ENCODE measurements at places on chromosomes 2 and 18.
A peak's percentile ranks its signal among the peaks of the same experiment; 100 is the strongest.

GRCh38 chr2:168552450-168552856 lies 96.4 kb downstream of the CERS6 start:
- no peaks in the 10 kb centered on the region for H3K27me3 ChIP-seq
- H3K36me3 ChIP-seq, result no peaks in the 10 kb centered on the region
- H3K27ac ChIP-seq, result no peak overlapping the region
- DNase-seq, result no peak
- H3K4me1 ChIP-seq, result peaks cover 5% of the 10 kb centered on the region

DNA sequence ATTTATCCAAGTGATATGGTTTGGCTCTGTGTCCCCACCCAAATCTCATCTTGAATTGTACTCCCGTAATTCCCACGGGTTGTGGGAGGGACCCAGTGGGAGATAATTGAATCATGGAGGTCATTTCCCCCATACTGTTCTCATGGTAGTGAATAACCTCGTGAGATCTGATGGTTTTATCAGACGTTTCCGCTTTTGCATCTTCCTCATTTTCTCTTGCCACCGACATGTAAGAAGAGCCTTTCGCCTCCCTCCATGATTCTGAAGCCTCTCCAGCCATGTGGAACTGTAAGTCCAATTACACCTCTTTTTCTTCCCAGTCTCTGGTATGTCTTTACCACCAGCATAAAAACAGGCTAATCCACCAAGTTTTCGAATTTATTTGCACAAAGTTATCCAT lies 20.3 kb upstream of the CHST10 start:
- H3K27ac ChIP-seq, result no peak overlapping the region
- no peaks in the 10 kb centered on the region for H3K27me3 ChIP-seq
- H3K4me3 ChIP-seq, result no peak overlapping the region
- DNase-seq, result no peak
- no peaks in the 10 kb centered on the region for H3K4me1 ChIP-seq

DNA sequence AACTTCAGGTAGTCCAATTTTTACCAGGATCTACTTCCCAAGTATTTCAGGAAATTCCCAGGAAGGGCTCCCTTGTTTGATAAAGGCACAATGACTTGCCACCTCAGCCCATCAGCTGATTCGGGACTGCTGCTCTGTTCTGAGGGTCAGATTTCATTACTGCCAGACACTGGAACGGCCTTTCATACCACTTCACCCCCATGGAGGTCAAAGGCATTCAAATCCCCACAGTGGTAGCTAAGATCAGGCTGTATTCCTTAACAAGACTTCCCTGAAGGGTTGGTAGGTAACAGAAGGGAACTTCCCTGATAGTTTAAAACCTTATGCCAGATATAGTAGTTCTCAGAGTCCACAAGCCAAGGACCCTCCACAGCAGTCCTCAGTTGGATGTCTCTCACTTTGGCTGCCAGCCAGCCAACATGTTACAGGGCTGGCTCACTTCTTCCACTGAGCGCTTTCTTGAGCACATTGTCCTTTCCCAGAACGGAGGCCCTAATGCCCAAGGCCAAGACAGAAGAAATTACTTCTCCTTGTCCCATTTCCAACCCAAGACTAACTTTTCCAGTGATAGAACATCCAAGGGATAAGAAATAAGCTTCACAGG lies 40.0 kb upstream of the GLS start:
- no peaks in the 10 kb centered on the region for H3K27me3 ChIP-seq
- H3K27ac ChIP-seq, result no peak overlapping the region
- DNase-seq, result no peak
- no peaks in the 10 kb centered on the region for H3K36me3 ChIP-seq
- no peak overlapping the region for H3K4me3 ChIP-seq

DNA sequence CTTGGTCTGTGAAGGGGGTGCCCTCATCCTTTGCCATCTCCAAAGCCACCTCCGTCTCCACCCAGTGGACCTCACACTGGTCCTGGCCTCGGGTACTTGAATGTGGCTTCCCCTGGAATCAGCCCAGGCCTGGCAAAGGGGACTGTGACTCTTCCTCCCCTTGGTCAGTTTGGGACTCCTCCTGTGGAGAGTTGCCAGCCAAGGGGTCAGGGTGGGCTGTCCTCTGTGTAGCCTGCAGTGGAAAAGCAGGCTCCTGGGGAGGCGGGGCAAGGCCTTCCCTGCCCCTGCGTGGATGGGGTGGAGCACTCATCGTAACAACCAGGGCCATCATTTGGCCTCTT lies 59.8 kb downstream of the INHBB start:
- no peak for DNase-seq
- no peaks in the 10 kb centered on the region for H3K4me1 ChIP-seq
- no peaks in the 10 kb centered on the region for H3K36me3 ChIP-seq
- no peak overlapping the region for H3K4me3 ChIP-seq

DNA sequence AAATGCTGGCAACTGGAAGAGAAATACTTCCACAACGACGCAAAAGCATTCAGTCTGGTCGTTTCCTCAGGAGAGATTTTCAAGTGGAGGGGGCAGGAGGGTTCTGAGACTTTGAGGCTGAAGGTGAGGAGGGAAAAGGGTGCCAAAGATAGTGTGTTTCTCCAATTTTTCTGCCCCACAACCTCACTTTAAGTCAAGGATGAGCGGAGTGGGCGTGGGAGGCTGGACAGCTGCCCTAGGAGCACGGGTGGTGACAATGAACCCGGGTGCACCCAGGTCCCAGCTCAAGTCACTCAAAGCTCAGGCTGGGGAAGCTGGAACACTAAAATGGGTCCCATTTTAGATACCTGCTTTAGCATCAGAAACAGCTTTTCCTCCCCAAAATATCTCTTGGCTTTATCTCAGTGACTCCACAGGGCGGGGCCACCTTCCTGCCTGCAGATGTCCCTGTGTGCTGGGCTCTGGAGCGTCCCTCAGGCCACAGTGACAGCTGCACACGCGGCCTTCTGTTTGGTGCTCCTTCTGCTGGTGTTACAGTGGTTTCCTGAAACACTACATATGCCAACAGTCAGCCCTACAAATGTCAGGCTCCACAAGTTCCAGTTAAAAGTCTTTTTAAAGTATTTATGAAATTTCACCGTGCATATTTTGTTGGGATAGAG lies 1.4 kb upstream of the MBP start:
- peak overlapping the region; percentile 58 for H3K27ac ChIP-seq
- DNase-seq, result no peak
- H3K36me3 ChIP-seq, result no peaks in the 10 kb centered on the region
- H3K4me1 ChIP-seq, result peaks cover 71% of the 10 kb centered on the region
- H3K27me3 ChIP-seq, result peaks cover 5% of the 10 kb centered on the region

- H3K36me3 ChIP-seq, result no peaks in the 10 kb centered on the region
- H3K27me3 ChIP-seq, result no peaks in the 10 kb centered on the region
- H3K4me1 ChIP-seq, result no peaks in the 10 kb centered on the region
- no peak overlapping the region for H3K27ac ChIP-seq
- H3K4me3 ChIP-seq, result no peak overlapping the region
- peak; percentile 70 for DNase-seq
Measured at GRCh38 chr2:132599556-132599955, 70.4 kb downstream of the LYPD1 start.

DNA sequence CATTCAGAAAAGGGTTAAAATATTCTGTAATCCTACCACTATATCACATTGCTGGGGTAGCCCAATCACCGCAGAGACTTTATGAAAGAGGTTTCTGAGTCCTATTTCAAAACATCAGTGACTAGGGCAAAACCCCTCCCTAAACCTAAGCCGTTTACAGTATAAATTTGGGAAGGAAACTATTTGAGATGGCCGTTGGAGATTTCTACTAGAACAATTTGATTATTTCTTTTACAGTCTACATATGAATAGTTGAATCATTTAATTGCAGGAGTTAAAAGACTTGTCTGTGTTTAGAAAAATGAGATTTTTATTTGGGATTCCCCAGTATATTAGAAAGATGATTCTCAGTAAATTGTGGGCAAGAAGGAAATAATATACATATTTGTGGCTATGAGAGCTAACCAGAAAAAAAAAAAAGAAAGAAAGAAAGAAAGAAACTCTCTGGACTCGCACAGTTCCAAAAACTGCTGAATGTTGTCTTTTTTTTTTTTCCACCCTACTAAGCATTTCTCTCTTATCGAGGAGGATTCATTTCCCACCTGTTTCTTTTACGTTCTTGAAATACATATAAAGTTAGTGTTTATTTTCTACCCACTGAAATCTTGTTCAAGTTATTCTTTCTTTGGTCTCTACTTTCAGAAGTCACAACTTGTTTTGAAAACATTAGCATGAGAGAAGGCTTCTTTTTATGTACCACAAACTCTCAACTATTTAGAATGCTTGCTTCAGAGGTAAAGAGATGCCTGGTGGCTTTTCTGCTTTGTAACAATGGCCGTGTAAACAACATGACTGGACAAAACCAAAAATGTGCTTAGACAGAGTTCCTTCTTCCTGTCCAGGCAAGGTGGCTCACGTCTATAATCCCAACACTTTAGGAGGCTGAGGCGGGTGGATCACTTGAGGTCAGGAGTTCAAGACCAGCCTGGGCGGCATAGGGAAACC lies 65.9 kb downstream of the BCL2 start:
- no peaks in the 10 kb centered on the region for H3K36me3 ChIP-seq
- peaks cover 55% of the 10 kb centered on the region for H3K4me1 ChIP-seq
- H3K27ac ChIP-seq, result peak overlapping the region; percentile 55
- H3K4me3 ChIP-seq, result peak overlapping the region; percentile 26

Measured in esophagus muscularis mucosa (tissue), 4 donors.